ENCODE measurements at places on chromosomes 6 and 20.

GRCh38 chr20:57020364-57020763 is 246.1 kb downstream of the BMP7 start:
- no peak for DNase-seq

DNA sequence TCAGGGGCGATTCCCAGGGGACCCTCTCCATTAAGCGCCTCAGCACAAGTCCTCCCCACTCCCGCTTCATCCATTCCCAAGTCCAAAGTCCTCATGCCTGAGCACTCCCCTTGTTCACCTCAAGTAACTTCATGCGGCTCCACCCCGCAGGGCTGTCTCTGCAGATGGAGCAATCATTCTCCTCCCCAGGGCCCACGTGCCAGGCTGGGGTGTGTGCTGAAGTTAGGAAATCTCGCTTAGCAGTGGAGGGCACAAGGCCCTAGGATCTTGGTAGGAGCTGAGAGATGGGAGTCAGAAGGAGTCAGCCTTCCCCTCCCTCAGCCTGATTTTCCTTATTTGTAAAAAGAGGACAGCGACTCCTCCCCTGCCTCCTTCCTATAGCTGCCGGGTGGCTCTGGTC is 3.5 kb downstream of the TGM3 start:
- DNase-seq = no peak

DNA sequence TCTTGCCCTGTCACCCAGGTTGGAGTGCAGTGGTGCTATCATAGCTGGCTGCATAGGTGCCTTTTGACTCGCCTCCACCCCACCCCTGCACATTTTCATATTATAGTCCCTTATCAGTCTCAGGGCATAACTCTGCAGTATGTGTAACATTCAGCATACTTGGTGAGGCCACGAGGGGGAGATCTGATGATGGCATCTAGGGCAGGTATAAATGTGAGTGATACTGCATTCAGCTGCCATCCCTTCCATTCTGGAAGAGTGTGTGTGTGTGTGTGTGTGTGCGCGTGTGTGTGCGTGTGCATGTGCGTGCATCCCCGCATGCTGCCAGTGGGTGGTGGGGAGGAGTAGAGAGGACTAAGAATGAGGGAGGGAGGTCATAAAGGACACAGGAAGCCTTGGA is 81.4 kb downstream of the JARID2 start:
- no peak for DNase-seq

DNA sequence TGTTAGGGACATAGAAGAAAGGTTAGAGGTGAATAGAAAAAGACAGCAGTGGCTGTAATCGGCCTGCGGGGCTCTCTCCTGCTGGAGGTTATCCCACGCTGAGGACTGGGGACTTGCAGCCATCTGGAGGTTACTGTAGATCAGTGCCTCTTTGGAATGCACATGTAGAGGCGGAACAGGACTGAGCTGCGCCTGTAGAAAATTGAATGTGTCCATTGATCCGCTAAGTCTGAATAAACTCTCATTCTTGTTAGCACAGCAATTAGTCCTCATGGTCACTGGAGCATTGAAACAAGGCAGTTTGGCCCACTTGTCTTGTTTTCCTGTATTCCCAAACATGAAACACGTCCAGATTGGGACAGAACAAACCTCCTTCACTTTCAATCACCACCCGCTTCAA is 46.3 kb upstream of the F13A1 start:
- DNase-seq = no peak

Measured in WTC11 (cell line).